ENCODE measurements at places on chromosomes 12 and 14. TPM values are rescaled to one million over a fixed set of nuclear protein-coding genes. Genes with fewer than 3 reads are reported as not detected.

DNA sequence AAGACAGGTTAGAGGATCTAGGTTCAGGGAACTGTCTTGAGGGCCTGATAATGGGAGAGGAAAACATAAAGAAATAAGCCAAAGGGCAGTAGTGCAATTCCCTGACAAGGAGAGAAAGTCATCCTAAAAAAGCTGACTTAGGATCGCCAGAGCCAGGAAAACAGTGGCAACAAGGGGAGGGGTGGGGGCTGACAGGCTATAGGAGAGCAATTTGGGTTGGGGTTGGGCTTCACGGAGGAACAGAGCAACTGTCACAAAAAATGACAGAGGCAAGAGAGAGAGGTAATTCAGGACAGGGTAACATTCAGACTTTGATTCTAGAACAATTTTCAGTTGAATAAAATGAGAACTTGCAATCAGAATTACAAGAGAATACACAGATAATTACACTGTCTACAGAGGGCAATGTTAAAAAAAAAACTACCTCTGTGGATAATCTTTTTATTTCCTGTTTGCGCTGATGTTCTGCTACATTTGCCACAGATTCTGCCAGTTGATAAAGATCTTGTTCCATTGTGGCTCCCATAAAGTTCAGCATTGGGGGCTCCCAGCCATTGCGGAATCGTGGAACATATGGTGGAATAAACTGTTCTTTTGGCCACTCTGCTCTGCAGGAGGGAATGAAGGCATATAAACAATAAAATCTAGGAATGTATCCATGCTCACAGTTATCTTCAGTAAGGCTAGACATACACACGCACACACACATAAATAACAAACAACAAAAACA, 138.6 kb downstream of the EPS8 start:
- DNase-seq, result no peak

GRCh38 chr12:14993537-14994266, 20.9 kb downstream of the PDE6H start:
- DNase-seq, result no peak

The CISTR gene
- total RNA-seq, result not detected

The KRT3 gene
- total RNA-seq, result 0.08 TPM

The CIT gene
- 40.3 TPM for total RNA-seq
